ENCODE measurements at places on chromosomes 2 and 18. TPM values are rescaled to one million over a fixed set of nuclear protein-coding genes. Genes with fewer than 3 reads are reported as not detected.

The NAT8 gene
- not detected for total RNA-seq

The CNGA3 gene
- 4.3 TPM for total RNA-seq

The ZAP70 gene
- total RNA-seq, result 1.3 TPM

The FECH gene
- total RNA-seq, result 64.6 TPM

The IGFBP2 gene
- total RNA-seq, result 6.3 TPM

The VWC2L gene
- not detected for total RNA-seq

DNA sequence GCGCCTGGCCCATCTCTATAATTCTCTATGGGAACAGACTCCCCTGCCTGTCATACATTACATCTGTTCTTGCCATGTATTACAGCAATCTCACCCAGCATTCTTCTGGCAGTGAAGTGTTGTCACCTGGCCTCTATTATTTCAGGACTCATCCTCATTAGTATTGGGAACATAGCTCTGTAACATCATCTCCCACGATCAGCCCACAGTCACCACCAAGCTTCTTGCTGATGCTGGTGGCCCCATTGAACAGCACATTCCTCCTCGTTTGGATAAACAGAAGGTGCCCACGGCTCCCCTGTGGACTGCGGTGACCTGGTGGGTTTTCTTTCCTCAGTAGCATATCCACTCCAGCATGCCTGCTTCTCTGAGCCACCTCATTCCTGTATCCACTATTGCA is 21.5 kb downstream of the CHCHD5 start:
- no peaks in the 10 kb centered on the region for H3K36me3 ChIP-seq
- H3K27ac ChIP-seq, result no peak overlapping the region
- H3K4me3 ChIP-seq, result no peak overlapping the region
- DNase-seq, result peak; percentile 35

DNA sequence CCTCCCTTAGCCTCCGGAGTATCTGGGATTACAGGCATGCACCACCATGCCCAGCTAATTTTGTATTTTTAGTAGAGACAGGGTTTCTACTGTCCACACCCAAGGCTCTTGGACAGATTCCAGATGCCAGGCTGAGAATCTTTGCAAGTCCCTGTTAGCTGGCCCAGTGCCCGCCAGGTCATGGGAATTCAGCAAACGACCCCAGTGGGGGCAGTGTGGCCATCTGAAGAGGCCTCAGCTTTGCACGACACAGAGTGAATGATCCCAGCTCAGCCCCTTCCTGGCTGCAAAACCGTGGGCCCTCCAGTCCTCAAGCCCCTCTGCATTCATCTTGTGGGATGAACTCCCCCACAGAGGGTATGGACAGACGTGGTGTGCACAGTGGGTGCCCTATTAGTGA is 179.5 kb upstream of the ID2 start:
- H3K36me3 ChIP-seq, result no peaks in the 10 kb centered on the region
- H3K4me3 ChIP-seq, result no peak overlapping the region
- no peaks in the 10 kb centered on the region for H3K27me3 ChIP-seq
- H3K27ac ChIP-seq, result no peak overlapping the region
- H3K4me1 ChIP-seq, result no peaks in the 10 kb centered on the region

DNA sequence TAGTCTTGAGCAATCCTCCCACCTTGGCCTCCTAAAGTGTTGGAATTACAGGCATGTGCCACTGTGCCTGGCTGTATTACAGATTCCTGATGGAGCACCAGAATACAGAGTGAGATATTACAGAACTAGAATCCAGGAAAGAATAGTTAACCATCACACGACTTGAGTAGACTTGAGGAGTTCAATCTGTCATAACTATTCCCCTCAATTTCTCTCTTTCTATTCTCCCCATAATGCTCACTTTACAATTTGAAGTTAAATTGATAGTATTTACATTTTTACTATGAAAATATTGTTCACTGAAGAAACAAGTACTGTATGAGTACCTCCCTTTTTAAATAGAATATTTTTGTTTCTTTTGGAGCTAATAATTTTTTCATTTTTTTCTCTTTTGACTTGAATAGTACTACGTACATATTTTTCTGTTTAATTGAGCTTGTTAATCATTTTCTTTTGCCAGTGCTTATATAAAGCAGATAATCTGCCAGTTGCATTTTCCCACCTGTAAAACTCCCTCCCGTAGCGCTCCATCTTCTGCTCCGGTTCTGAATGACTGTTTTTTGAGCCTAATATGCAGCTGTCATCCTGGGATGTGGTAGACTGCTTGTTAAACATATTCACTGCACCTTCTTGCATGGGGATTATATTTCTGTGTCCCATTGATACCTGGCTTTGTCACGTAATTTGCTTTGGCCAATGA is 105.5 kb downstream of the MYCN start:
- H3K27ac ChIP-seq, result no peak overlapping the region
- H3K4me3 ChIP-seq, result no peak overlapping the region
- peaks cover 13% of the 10 kb centered on the region for H3K27me3 ChIP-seq
- no peaks in the 10 kb centered on the region for H3K36me3 ChIP-seq

DNA sequence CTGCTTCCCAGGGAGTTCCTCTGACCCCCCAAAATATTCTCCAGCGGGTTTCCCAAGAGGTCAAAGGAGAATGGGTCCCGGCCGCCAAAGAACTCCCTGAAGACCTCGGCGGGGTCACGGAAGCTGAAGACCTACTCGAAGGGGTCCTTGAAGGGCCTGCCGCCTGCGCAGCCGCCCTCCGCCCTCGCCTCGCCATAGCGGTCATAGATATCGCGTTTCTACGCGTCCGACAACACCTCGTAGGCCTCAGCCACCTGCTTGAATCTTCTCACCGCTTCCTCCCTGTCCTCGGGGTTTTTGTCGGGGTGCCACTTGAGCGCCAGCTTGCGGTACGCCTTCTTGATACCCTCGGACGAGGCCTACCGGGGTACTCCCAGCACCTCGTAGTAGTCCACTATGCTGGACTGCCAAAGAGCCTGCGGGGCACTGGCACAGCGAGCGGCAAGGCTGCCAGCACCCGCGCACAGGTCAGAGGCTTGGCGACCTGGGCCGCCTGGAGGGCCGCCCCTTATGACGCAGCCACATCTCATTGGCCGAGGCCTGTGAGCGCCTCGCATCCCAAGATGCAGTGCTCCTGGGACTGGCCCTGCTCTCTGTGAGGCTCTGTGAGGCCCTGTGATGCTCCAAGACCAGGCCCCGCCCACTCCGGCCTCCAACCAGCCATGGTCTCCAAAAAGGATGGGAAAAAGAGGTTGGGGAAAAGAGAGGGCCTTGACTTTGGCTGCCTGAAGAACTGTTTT is 5.0 kb upstream of the UGT1A1 start:
- no peak overlapping the region for H3K4me3 ChIP-seq
- H3K4me1 ChIP-seq, result no peaks in the 10 kb centered on the region
- no peaks in the 10 kb centered on the region for H3K36me3 ChIP-seq
- no peak overlapping the region for H3K27ac ChIP-seq
- no peaks in the 10 kb centered on the region for H3K27me3 ChIP-seq
- DNase-seq, result no peak

GRCh38 chr2:76039505-76039904 is 328.8 kb upstream of the GCFC2 start:
- H3K27ac ChIP-seq, result no peak overlapping the region
- DNase-seq, result no peak
- H3K27me3 ChIP-seq, result no peaks in the 10 kb centered on the region
- H3K36me3 ChIP-seq, result no peaks in the 10 kb centered on the region

GRCh38 chr2:19362094-19362754 is 3.8 kb upstream of the OSR1 start:
- H3K36me3 ChIP-seq, result no peaks in the 10 kb centered on the region
- no peak for DNase-seq
- peak overlapping the region; percentile 38 for H3K4me3 ChIP-seq

DNA sequence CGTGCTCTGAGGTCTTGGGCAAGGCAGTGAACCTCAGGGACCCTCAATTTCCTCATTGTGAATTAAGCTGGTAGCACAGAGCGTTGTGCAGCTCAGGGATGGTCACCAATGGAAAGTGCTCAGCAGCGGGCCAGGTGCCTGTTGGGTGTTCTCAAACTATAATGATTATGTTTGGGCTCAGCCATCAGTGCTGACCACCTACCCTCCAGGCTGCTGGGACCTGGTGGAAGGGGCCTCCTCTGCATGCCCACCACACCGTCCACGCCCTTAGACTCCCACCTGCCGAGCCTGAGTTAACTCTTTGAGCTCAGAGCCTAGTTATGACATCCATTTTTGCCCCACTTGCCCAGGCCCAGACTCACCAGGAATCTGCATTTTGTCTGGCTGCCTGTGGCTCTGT is 35.0 kb downstream of the GLI2 start:
- no peaks in the 10 kb centered on the region for H3K27me3 ChIP-seq
- no peaks in the 10 kb centered on the region for H3K36me3 ChIP-seq
- H3K4me1 ChIP-seq, result no peaks in the 10 kb centered on the region

GRCh38 chr2:219442256-219443015 is 7.8 kb downstream of the SPEG start:
- peaks cover 11% of the 10 kb centered on the region for H3K27me3 ChIP-seq
- peak overlapping the region; percentile 99 for H3K27ac ChIP-seq
- no peaks in the 10 kb centered on the region for H3K36me3 ChIP-seq
- DNase-seq, result no peak
- H3K4me1 ChIP-seq, result peaks cover 85% of the 10 kb centered on the region
- H3K4me3 ChIP-seq, result peak overlapping the region; percentile 82

DNA sequence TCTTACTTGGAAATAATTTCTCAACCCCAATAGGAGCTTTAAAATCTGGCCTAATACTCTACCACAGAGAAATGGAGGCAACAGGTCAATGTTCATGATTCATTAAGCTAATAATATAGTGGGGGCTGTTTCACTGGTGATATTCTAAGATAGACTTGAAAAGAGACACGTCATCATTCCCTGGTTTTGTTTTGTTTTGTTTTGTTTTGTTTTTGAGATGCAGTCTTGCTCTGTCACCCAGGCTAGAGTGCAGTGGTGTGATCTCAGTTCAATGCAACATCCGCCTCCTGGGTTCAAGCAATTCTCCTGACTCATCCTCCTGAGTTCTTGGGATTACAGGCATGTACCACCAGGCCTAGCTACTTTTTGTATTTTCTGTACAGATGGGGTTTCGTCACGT is 37.5 kb upstream of the SOS1 start:
- H3K27me3 ChIP-seq, result no peaks in the 10 kb centered on the region
- H3K27ac ChIP-seq, result no peak overlapping the region
- no peak for DNase-seq
- H3K4me3 ChIP-seq, result no peak overlapping the region
- H3K4me1 ChIP-seq, result peaks cover 13% of the 10 kb centered on the region

GRCh38 chr2:44247924-44248323 is 27.4 kb upstream of the SLC3A1 start:
- no peaks in the 10 kb centered on the region for H3K27me3 ChIP-seq
- no peak overlapping the region for H3K27ac ChIP-seq
- H3K4me1 ChIP-seq, result peaks cover 9% of the 10 kb centered on the region
- no peak overlapping the region for H3K4me3 ChIP-seq
- no peak for DNase-seq
- no peaks in the 10 kb centered on the region for H3K36me3 ChIP-seq

GRCh38 chr18:49178321-49178720 is 227.6 kb upstream of the SMAD7 start:
- no peaks in the 10 kb centered on the region for H3K36me3 ChIP-seq
- H3K27me3 ChIP-seq, result no peaks in the 10 kb centered on the region
- H3K4me1 ChIP-seq, result no peaks in the 10 kb centered on the region
- H3K4me3 ChIP-seq, result no peak overlapping the region

- no peaks in the 10 kb centered on the region for H3K36me3 ChIP-seq
- H3K4me1 ChIP-seq, result no peaks in the 10 kb centered on the region
- no peak overlapping the region for H3K27ac ChIP-seq
- no peak overlapping the region for H3K4me3 ChIP-seq
- no peak for DNase-seq
Measured at GRCh38 chr18:40752316-40752715, 1202.7 kb upstream of the PIK3C3 start.

GRCh38 chr2:71974846-71975245 is 172.8 kb downstream of the CYP26B1 start:
- no peak for DNase-seq
- no peaks in the 10 kb centered on the region for H3K4me1 ChIP-seq
- H3K27me3 ChIP-seq, result no peaks in the 10 kb centered on the region
- H3K27ac ChIP-seq, result no peak overlapping the region
- H3K4me3 ChIP-seq, result no peak overlapping the region
- no peaks in the 10 kb centered on the region for H3K36me3 ChIP-seq

DNA sequence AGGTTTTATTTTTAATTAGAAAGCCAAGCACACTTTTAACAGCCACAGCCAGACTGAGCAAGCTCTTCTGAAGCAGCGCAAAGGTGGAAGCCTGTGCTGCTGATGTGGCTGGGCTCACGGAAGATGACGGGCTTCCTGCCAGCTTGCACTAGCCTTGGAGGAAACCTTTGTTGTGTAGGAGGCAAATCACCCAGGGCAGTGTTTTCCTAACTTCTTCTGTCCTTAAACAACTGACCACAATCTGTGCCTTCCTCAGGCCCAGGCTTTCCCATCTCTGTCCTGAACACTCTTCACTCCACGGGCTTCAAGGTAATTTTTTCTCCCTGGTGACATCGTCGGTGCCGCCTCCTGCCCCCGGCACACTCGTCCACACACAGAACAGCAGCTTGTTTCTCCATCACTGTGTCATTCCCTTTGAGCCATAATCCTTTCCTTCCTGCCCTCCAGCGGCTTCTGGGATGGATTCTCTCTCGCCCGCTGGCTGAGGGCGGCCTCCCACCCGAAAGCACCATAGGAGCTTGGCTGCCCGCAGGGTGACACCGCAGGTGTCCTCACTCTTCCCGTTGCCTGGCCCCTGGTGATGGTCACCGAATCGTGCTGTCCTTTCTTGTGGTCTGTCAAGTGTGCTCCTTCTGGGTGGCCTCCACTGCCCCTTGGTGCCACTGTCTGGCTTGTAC is 31.1 kb upstream of the INHBB start:
- no peaks in the 10 kb centered on the region for H3K27me3 ChIP-seq
- H3K27ac ChIP-seq, result no peak overlapping the region
- H3K4me1 ChIP-seq, result peaks cover 26% of the 10 kb centered on the region
- no peak for DNase-seq
- no peak overlapping the region for H3K4me3 ChIP-seq
- no peaks in the 10 kb centered on the region for H3K36me3 ChIP-seq

DNA sequence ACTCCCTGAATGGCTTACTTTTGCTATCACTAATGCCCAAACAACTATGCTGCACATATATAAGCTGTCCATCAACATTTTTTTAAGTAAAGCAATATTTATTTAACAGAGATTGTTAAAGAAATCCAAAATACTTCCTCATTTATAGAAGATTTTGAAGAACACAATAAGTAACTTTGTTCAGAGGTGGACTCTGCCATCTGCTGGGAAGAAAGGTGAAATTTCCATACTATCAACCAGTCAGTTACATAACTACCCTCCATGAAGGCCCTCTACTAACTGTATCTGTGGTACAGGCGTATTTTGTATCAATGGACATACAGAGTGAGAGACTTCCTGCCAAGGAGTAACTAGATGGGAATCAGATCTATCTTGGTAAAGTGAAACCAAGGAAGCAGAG is 106.0 kb downstream of the DTNB start:
- no peaks in the 10 kb centered on the region for H3K4me1 ChIP-seq
- no peak overlapping the region for H3K27ac ChIP-seq
- no peak overlapping the region for H3K4me3 ChIP-seq
- H3K36me3 ChIP-seq, result no peaks in the 10 kb centered on the region

GRCh38 chr2:182482511-182482910 is 55.7 kb upstream of the PDE1A start:
- H3K27ac ChIP-seq, result no peak overlapping the region
- no peak for DNase-seq
- no peaks in the 10 kb centered on the region for H3K27me3 ChIP-seq
- no peaks in the 10 kb centered on the region for H3K4me1 ChIP-seq

GRCh38 chr2:207390302-207391095 is 139.3 kb upstream of the CREB1 start:
- no peak overlapping the region for H3K27ac ChIP-seq
- no peaks in the 10 kb centered on the region for H3K4me1 ChIP-seq
- no peak overlapping the region for H3K4me3 ChIP-seq
- no peak for DNase-seq

- no peaks in the 10 kb centered on the region for H3K27me3 ChIP-seq
- H3K27ac ChIP-seq, result no peak overlapping the region
- no peak for DNase-seq
- no peak overlapping the region for H3K4me3 ChIP-seq
- no peaks in the 10 kb centered on the region for H3K4me1 ChIP-seq
- H3K36me3 ChIP-seq, result no peaks in the 10 kb centered on the region
Measured at GRCh38 chr2:189363559-189363958, 77.7 kb upstream of the WDR75 start.
